ENCODE measurements at places on chromosomes 7 and 10.

DNA sequence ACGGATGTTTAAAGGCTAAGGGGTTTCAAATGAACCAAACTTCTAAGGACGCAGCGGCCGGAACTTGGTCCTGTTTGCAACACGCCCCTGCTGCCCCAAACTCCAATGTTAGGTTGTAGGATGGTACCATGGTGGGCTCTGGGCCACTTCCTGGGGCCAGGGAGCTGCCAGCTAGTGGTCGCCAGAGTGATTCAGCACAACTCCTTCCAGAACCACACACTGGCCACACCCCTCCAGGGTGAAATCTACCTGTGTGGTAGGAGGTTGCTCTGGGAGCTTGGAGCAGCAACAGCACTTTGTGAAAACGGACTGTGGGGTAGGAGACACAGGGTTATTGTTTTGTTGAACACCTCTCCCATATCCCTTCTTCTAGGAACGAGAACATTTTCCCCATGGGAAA lies 161.1 kb downstream of the FANK1 start:
- no peak for DNase-seq

DNA sequence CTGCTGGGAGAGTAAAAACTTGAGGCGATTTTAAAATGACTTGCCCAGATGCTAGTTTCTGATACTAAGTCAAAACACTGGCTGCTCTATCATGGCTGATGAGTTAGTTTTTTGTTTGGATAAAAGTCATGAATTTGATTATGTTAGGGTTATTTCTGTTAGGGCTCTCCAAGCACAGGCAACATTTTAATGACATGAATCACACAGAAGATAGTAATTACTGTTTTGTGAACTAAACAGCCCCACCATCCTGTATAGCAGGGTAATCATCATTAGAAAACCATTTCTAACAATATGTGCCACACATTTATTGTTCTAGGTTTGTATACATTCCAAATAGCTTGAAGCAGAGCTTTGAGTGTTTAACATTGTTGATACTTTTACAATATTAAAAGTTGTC lies 750.3 kb downstream of the ANKRD7 start:
- no peak for DNase-seq

DNA sequence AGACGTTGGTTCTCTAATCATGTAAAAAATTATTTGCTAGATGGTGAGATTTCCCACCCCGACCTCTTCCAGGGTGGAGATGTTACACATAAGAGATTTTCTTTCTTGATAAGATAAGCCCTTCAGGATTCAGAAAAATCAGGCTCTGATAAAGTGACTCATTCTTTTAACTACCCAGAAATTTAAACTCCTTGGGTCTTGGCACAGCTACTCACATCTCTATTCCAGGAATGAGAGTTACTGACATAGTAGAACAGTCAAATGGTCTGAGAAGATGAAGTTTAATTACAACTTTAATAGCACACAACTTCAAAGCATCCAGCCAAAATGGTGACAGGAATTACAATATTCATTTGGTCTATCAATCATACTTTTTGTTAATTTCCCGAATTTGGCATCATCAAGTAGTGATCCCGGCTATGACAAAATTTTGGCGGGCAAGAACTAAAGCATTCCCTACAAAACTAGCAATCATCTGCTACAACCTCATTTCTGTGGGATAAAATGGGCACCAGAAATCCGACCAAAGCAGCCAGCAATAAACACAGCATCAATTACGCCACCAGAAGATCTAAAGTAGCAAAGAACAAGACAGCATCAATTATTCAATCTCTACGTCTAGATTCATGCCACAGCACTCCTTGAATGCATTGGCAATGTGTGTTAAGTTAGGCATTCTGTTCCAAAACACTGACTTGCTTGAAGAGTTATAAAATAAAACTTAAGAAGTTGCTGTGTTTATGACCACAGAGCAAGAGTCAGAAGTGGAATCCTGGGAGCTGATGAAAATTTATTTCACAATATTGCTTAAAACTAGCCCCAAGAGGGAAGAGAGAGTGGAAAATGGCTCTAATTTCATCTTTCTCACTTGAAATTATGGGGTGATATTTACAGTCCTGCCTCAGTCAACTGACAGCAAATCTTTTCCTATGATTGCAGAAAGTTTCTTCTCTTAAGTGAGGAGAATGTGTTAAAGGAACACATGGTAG lies 565.7 kb upstream of the ANKRD30A start:
- DNase-seq: no peak

- DNase-seq: no peak
Observed at GRCh38 chr7:108265007-108265406, 134.8 kb upstream of the LAMB4 start.

DNA sequence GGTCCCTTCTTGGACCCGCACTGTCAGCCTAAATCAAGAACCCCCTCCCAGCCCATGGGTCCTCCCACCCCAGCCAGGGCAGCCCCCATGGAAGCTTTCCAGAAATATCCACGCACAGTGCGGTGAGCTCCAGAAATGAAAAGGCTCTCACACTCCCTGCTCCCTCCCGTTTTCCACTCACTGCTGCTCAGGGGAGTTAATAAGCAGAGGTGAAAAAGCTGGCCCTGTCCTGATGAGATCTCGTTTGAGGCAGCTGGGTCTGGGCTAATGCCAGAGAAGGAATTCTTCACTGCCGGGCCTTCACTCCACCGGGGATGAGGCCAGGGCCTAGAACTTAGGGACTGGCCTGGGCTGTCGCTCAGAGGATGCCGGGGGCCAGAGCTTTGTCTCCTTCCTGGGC lies 102.2 kb downstream of the ZMIZ1 start:
- no peak for DNase-seq

GRCh38 chr10:116126239-116126638 lies 146.8 kb downstream of the GFRA1 start:
- no peak for DNase-seq

- DNase-seq: peak; percentile 92
Observed at GRCh38 chr10:93445097-93445960, 36.8 kb downstream of the MYOF start.

DNA sequence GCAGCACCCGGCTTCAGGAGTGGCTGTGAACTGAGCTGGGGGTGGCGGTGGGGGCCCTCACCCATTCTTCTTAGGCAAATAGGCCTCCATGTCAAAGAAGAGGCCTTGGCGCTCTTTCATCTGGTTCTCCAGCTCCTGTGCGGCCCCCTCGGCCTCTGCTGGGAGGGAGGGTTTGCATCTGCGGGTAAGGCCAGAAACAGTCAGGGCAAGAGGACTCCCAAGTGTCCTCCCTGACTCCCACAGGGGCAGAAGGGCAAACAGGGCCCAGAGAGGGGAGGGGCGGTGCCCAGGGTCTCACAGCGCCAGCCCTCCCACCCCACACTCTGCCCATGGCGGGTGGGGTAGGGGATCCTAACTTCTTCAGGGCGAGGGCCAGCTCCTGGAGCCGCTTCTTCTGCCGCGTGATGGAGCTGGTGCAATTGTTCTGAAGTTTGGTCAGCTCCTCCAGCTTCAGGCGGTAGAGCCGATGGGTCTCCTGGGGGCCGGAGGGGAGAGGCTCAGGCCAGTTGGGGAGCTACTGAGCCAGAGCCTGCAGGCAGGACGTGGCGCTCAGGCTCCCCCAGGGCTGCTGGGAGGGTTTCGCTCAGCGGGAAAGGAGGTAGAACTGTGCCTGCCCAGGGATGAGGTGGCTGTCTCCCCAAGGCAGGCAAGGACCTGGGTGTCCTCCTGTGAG lies 2.2 kb downstream of the TMEM120A start:
- no peak for DNase-seq

GRCh38 chr7:2205036-2205780 lies 27.5 kb downstream of the MAD1L1 start:
- no peak for DNase-seq

DNA sequence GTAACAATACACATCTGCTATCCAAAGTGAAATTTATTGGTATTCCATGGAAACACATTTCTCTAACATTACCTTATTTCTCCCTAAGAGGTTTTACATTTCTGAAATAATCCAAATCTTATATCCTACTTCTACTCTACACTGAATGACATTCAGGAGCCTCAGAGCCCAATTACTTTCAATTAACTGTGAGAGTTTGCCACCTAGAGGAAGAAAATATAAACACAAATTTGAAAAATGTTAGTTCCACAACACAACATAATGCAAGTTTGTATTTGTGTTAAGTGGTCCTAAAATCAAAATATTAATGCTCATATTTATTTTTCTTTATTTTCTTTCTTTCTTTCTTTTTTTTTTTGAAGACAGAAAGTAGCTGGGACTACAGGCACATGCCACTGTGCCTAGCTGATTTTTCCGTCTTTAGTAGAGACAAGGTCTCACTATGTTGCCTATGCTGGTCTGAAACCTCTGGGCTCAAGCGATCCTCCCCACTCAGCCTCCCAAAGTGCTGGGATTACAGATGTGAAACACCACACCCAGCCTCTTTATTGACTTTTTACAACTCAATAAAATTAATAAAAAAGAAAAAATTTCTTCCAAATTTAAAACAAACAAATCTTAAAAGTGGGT lies 46.0 kb downstream of the ATAD1 start:
- DNase-seq: no peak

DNA sequence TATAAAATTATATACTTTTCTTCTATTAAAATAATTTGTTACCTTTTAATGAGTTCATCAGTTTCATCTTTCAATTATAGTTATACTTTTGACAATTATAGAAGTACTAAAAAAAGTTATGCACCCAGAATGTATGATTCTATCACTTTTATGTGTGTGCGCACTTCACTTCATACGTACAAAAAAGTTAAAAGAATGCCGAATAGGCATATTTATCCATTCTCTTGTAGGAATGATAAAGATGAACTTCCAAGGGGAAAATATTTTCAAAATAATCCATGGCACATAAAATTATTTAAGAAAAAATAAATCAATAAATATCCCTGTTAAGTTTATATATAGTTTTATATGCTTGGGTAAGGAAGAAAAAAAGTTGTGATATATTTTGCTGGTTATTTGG lies 166.9 kb upstream of the PRSS1 start:
- no peak for DNase-seq

DNA sequence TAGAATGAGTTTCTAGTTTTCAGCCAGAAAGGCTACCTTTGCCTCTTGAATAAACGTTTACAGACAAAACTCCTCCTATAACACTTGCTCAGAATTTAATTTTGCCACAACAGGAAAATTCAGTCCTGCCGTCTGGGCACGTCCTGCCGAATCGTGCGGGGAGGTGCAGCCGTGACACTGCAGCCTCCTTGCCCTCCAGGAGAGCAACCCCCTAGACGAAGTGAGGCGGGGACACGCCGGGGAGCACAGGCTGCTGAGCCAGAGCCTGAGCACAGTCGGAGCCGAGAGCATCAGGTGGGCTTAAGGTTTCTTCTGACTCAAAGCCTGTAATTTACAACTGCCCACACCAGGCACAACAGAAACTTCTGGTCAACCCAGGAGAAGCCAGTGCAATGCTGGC lies 102.3 kb downstream of the DYNC2I1 start:
- no peak for DNase-seq

DNA sequence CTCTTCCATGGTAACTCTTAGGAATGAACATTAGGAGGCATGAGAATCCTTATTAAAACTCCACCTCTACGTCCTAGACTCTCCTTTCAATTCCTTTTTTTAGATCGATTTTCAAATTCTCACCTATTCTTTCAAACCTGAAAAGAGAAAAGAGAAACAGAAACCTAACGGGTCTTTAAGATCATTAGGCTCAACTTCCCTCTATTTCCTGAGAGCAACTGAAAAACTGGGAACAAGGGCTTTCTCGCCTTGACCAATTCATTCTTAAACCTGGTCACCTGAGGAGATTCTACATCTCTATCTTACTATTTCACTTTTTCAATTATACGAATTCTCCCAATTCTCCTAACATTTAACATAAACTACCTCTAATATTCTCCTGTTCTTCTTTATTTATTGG lies 2.8 kb downstream of the TFEC start:
- DNase-seq: no peak

DNA sequence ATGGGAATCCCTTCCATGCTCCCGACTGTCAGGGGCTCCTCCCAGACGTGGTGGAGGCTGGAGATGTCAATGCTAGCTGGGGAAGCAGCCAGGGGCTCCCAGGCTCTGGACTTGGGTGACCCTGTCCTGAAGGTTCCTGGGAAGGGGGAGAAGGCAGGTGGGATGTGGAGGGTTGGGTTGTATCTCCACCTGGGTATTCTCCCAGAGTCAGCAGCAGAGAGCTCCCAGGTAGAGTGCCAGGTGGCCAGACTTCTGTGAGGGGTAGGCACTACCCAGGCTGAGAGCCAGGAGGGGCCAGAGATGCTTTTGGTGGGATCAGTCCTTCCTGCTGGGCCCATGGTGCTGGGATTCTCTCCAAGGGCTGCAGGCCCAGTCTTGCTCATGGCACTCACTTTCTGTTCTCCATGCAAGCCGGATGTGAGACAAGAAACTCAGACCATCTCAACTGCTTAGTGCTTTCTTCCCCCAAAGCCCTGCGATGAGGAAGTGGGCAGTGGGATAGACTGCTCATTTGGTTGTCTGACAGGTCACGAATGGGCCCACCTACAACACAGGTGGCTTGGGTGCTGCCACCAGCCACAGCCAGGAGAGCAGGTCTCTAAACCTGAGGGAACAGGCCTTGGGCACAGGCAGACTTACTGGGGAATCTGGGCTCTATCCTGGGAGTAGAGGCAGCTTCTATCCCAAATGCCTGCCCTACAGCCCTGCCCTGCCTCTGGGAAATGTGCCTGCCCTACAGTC lies 52.5 kb upstream of the CAMK2B start:
- no peak for DNase-seq

DNA sequence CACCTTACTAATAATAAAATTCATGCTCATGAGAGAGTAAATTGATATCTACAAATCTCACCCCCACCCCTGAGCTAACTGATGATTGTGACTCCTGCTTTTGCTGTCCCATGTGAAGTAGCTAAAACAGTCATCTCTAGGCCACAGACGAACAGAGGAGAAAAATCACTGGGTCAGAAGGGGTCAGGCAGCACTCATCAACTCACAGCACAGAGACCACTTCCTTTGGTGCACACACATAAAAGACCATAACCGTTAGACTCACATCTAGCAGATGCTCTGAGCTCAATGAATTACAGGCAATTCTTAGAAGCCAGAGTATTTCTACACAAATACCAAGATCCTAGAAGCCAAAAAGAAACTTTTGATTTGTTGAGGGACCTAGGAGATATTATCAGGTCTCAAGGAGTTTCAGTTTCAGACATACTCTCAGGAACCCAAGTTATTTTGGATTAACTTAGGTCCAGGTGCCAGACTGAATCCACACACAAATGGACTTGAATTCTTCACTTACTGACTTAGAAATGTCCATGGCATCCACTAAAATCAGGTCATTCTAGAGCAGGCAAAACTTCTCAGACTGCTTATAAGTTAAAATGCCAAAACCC lies 65.0 kb upstream of the TES start:
- DNase-seq: no peak

DNA sequence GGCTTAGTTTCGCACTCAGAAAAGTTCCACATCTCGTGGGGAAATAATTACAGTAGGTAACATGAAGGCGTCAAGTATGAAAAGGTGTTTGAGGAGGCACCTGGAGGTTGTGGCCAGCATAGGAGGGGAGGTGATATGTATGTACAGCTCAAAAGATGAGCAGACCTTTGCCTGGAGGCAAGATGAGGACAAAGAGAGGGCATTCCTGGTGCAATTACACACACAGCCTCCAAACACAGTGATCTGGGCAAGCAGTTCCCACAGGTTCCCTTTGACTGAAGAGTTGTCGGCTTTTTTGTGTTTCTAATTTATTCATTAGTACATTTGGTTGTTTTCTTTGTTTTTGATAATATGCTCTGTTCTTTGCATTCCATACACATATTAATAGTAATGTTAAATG lies 46.9 kb downstream of the CDK14 start:
- DNase-seq: no peak

GRCh38 chr10:125773687-125774543 lies 1.7 kb downstream of the MMP21 start:
- no peak for DNase-seq
